Stimulated activated CD8-positive, alpha-beta memory T cell treated with anti-CD3 and anti-CD28 coated beads, Interleukin-7, amount 100 ng/mL, for 48 hours (primary cell): ENCODE measurements at places on chromosomes 5 and 9.

- no peak for DNase-seq
Observed at GRCh38 chr5:172389578-172390112, 64.7 kb downstream of the SH3PXD2B start.

DNA sequence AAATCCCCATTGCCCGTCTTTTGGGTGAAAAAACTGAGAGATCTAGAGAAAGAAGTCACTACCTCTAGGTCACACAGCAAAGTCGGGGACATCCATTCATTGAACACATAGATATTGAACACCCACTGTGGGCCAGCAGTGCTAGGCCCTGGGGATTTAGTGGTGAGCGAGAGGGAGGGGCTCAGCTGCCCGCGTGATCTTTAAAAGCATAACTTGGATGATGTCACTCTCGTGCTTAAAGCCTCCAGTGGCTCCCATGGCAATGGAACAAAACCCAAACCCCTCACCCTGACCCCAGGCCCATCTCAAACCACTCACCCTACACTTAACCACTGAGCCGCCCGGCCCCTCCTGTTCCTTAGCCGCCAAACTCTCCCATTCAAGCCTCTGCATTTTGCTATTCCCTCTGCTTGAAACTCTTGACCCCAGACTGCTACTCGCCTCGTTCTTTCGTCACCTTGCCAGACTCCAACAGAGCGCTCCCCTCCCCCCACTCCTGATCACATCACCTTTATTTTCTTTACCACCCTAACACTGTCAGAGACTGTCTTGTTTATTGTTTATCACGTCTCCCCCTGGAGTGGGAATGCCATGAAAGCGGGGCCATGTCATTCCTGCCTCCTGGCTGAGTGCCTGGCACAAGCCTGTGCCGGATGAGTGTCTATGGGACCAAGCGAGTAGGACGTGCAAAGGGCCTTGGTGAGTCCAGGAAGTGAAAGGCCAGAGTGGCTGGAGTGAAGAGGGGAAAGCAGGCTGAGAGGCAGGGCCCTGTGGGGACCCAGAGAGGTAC lies 710 bp upstream of the PIP5KL1 start:
- DNase-seq = no peak

DNA sequence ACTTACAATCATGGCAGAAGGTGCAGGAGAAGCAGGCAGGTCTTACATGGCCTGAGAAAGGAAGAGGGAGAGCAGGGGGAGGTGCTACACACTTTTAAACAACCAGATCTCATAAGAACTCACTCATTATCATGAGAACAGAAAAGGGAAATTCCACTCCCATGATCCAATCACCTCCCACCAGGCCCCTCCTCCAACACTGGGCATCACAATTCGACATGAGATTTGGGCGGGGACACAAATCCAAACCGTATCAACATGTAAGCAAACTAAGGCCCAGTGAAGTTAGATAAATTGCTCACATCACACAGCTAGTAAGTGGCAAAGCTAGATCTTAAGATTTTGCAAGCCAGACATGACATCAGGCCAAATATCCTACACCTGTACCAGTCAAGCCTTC lies 48.3 kb upstream of the RIC1 start:
- DNase-seq = no peak

DNA sequence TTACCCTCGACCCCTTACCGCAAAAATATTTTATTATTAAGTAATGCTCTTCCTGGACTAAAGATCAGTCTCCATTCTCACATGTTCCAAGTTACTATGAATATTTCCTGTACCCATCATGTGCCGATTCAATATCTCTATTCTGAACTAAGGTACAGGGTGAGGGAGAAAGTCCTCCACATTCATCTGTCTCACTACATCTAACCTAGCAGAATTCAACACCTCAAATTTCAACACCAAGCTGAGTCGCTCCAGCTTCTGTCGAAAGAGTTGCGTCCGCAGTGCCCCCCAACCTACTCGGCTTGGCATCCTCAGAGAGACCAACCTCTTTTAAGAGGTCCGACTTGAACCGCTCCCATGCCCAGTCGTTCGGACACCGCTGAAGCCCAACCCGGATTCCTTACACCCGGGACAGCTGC lies 1.0 kb downstream of the CERT1 start:
- DNase-seq = no peak

GRCh38 chr9:107971241-107971640 lies 481.7 kb upstream of the KLF4 start:
- no peak for DNase-seq

DNA sequence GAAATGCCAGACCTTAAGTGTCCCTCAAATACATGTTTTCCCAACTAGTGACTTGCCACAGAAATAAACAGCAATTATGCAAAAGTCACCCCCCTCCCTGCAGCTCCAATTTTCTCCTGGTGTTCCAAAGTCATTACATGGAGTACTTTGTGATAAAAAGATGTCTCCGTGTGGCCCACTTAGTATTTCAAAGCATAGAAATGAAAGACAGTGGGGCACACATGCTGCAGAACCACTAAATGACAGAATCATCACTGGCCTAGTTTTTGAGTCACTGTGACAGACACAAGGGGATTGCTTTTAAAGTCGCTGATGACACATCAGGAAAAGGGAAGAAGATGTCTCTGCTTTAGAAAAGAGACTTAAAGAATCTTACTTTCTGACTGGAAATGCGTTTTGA lies 323.4 kb downstream of the PSAT1 start:
- DNase-seq = no peak

DNA sequence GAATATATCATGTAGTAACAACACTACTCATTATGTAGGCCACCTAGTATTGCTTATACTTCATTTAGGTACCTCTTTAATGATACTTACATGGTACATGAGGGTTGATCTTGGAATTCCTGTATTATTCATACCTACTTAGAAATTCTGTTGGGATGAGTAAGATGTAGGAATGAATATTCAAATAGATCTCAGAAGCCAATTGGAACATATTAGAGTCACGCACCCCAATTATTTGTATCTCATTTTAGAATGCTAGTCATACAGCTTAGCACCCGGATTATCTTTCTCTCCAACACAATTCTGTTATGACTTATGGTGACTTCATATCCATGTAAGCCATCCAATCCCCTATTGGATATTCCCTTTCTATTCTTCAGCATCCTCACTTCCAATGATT lies 106.7 kb upstream of the SH3GL2 start:
- no peak for DNase-seq

DNA sequence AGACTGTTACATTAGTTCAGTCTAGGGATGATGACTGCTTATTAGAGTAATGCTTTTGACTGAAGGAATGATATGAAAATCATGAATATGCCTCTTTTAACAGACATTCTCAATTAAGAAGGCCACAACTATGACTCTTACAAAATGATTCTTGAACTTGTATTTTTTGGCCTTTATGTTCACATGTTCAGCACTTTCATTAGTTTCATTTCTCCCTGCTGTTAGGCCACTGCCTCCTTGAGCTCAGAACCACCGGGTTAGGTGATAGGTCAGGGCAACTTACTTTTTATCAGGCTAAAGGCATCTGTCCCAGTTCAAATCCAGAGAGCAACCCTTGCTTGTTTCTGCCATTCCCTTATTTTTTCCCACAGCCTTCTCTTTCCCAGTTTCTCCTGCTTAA lies 235.2 kb upstream of the ELL2 start:
- no peak for DNase-seq

- no peak for DNase-seq
Observed at GRCh38 chr9:82375041-82375440, 386.5 kb downstream of the SPATA31D1 start.

DNA sequence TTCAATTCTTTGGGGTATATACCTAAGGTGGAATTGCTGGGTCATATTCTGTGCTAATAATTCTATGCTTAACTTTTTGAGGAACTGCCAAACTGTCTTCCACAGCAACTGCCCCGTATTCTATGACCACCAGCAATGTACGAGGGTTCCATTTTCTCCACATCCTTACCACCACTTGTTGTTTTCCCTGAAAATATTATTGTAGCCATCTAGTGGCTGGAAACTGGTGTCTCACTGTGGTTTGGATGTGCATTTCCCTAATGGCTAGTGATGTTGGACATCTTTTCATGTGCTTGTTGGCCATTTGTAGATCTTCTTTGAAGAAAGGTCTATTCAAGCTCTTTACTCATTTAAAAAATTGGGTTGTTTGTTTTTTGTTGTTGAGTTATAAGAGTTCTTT lies 30.7 kb downstream of the MSX2 start:
- DNase-seq = no peak

GRCh38 chr5:97107318-97107717 lies 35.1 kb downstream of the LIX1 start:
- no peak for DNase-seq

GRCh38 chr9:13731637-13732036 lies 452.1 kb upstream of the MPDZ start:
- no peak for DNase-seq

- DNase-seq = no peak
Observed at GRCh38 chr9:16627967-16628366, 242.5 kb downstream of the BNC2 start.

DNA sequence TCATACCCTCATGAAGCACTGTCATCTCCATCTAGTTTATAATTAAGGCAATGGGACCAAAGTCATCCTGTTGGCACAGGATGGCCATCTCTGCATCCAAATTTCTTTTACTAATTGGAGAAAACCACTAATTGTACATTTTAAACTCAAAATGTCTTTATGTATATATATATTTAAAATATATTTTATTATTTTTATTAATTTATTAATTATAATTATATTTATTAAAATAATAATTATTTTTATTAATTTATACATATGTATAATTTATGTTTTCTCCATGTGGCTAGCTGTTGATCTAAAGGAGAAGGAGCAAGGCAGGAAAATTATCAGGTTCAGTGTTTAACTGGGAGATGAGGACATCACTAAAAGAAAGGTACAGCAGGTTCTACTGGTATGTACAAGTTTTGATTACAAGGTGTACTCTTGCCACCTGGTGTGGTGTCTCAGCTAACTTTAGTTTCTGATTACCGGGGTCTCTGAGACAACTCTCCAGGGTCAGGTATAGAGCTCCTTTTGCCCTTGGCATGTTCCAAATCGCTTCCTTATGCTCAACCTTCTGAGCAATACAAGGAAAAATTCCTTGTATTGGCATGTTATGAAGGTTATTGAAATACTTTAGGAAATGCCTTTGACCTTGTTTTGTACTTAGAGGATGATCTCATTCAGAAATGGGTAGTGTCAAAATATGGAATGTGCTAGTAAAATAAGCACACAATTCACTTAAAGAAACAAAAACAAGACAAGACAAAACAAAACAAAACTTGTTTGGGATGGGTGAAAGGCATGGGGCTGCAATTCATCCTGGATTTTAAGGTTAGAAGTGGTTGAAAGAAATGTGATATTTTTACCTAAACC lies 79.6 kb downstream of the GHR start:
- no peak for DNase-seq

GRCh38 chr5:91840412-91840811 lies 457.3 kb upstream of the ARRDC3 start:
- no peak for DNase-seq

DNA sequence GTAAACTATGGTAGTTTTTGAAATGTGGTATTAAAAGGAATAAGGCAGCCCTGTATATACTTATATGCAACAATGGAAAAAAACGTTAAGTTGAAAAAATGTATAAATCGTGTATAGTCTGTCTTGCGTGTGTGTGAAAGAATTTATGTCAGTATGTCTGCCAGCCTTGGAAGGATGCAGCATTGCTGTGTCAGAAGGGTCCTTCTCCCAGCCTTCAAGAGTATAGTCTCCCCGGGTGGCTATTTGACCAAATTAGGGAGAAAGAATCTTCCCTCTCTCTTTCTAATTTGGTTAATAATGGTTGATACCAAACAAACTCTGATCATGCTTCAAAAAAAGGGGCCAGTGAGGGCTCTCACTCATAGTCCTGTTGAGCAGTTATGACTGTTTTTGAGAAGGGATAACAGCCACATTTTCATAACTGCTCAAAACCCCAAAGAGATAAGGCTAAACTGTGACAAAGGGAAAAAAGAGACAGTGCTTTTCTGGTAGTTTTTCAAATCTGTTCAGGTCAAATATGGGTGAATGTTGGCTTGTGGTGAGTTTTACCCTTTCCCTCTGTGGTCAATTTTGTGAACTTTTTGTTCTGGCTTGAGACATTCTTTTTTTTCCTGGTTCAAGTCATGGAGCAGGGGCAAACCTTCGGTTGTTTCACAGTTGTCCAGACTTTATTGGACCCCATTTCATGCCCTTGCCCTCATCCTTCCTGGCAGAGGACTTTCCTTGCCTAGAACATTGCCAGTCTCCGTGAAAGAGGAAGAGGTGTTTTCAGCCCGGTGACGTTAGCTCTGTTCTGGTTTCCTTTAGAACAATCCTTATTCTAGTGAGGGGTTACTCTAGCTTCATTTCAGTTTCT lies 21.0 kb downstream of the SNX30 start:
- no peak for DNase-seq

GRCh38 chr5:154862766-154863165 lies 4.3 kb downstream of the CNOT8 start:
- DNase-seq = no peak

- no peak for DNase-seq
Observed at GRCh38 chr5:107383414-107383813, 287.3 kb downstream of the EFNA5 start.

- no peak for DNase-seq
Observed at GRCh38 chr5:32261198-32261597, 51.5 kb downstream of the MTMR12 start.

- no peak for DNase-seq
Observed at GRCh38 chr9:136666372-136667213, 3.9 kb downstream of the EGFL7 start.

DNA sequence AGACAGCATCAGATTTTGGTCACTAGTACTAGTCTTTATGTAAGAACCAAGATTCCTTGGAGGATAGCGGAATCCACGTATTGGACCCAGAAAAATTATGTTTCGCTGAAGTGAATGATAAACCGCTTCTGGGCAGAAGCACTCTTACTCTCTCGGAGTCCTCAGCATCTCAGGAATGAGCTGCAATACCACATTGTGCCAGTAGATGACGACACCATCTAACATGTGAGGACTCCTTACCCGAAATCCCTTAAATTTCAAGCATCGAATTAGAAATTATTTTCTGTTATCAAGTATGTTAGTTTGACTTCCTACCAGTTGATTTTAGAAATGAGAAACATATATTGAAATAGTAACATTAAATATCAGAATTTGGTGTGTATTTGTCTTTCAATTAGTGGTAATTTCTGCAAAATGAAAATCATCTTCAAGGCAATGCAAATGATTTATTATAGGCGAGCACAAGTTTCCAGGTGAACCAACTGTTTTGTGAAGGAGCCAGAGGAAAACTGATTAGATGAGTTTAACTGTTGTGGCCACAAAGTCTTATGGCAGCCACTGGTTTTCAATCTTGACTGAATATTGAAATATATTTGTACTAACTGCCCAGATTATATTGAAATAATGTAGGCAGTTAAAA lies 66.0 kb upstream of the CAMK4 start:
- DNase-seq = peak; percentile 32

- DNase-seq = no peak
Observed at GRCh38 chr5:22844155-22844554, 9.0 kb downstream of the CDH12 start.

- DNase-seq = no peak
Observed at GRCh38 chr9:2351324-2351723, 270.3 kb upstream of the VLDLR start.

GRCh38 chr5:180823940-180824629 lies 21.5 kb upstream of the MGAT1 start:
- DNase-seq = no peak
